ENCODE measurements at places on chromosomes 2 and 18.
A peak's percentile ranks its signal among the peaks of the same experiment; 100 is the strongest.

DNA sequence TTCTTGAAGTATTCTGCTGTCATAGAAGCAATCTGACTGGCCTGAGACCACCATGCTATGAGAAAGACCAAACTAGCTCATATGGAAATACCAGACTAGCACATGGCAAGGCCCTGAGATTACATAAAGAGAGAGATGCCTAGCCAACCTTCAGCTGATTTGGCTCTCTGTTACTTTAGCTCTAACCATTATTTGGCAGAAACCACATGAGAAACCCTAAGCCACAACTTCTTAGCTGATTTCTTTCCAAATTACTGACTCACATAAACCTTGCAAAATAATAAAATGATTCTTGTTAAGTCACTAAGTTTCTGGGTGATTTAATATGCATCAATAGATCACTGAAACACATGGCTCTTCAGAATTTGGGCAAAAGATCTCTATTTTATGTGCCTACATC is 295.0 kb upstream of the ZNF521 start:
- no peak for DNase-seq

GRCh38 chr18:79901665-79902064 is 49.8 kb downstream of the SLC66A2 start:
- DNase-seq = peak; percentile 38

GRCh38 chr18:13520306-13520705 is 206.1 kb downstream of the FAM210A start:
- peak; percentile 85 for DNase-seq

DNA sequence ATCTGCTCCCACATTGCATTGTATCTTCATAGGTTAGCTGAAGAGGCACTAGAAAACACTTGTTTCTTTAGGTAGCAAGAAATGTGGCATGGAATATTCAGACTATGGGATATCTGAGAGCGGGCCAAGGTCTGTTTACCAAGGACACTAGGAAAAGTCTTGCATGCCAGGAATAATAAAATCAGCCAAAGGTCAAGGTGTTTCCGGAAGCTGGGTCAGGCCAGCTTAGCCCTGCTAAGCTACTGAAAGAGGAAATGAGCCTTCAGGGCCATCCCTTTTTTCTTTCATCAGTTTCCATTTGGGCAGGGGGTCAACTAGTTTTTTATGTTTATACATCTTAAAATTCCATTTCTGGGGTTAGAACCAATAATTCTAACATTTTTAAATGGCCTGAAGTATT is 101.1 kb downstream of the DPP4 start:
- DNase-seq = no peak

DNA sequence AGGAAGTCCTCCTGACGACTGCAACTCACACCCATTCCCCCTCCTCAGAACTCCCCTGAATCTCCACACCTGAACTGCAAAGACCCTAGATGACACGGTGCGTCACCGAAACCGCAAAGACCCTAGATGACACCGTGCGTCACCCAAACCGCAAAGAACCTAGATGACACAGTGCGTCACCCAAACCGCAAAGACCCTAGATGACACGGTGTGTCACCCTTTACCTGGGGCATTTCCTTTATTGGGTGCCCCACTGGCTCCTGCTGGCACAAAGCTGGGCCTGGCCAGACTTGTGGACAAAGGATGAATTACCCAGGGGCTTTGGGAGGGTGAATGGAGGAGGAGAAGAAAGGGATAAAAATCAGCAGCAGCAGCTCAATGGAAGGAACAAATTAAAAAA is 123.8 kb downstream of the CELF4 start:
- no peak for DNase-seq

Data from right atrium auricular region (tissue), 2 donors.